ENCODE measurements at places on chromosomes 16 and 17.
A peak's percentile ranks its signal among the peaks of the same experiment; 100 is the strongest.

DNA sequence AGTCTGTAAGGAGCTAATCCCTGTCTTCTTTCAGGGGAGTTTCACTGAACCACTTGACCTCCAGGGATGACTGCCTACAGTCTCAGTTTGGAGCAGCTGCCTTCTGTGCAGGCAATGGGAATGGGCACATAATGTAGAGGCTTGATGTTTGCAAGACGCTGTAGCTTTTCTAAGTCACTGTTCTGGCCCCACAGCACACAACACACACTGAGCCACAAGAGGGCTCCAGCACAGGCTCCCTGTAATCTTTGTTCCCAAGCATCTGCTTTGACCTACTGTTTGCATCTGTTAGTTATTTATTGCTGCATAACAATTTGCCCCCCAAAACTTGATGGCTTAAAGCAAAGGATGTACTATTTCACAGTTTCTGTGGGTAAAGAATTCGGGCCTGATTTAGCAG is 419.0 kb upstream of the ASIC2 start:
- DNase-seq: no peak

GRCh38 chr17:61770043-61770442 is 93.3 kb downstream of the BRIP1 start:
- DNase-seq: no peak

- DNase-seq: peak; percentile 75
These were observed 18.4 kb downstream of the CYB5D2 start for GRCh38 chr17:4161192-4161966.

DNA sequence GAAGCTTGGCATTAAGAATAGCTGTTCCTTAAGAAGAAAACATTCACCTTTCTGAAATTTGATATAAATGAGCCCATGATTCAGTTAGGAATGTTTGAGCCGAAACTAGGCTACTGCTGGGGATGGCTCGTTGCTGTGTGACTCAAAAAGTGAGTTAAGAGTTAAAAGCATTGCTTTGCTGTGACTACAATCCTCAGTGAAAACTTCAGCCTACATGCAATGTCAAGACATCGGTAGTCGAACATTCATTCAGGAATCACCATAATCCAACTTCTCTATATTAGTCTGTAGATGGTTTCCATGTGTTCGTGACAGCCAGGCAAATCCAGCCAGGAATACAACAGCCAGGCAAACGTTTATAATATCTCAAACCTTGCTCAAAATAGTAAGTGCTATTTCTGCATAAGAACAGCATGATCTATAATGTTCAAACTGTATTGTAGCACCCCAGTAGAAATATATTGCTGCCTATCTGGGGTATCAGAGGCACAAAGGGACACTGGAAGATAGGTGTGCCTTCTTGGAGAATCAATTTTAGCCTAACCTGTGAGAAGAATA is 1225.1 kb downstream of the CDH8 start:
- DNase-seq: peak; percentile 40

DNA sequence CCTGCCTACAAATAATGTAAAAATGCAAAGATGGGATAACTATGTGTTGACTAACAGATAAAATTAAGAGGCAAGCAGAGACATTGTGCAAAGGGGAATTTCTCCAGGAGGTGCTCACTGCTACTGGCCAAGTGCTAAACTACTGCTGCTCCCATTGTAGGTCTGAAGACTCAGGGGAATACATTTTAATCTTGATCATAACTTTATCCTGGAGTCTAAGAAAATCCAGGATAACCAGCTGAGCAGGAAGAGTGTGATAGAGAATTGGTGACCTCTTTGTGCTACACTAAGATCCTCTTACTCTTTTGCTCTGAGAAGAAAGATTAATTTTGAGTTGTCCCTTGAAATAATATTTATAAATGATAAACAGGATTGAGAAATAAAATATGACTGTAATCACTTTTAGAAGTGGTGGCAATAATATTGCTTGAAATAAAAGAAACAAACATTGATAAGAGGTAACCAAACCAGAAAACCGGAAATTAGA is 5.9 kb downstream of the RNF43 start:
- DNase-seq: no peak

DNA sequence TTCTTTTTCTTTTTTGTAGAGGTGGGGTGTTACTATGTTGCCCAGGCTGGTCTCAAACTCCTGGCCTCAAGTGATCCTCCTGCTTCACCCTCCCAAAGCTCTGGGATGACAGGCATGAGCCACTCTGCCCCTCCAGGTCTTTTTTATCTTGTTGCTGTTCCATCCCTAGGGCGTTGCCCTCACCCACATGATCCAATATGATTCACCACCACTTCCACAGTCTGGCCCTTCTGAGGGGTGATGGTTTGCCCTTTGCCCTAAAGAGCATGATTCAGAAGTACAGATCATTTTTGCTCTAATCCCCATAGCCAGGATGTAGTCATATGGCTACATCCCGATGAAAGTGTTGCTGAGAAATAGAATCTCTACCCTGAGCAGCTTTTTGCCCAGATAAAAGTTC is 18.8 kb downstream of the STX4 start:
- DNase-seq: peak; percentile 96

- no peak for DNase-seq
These were observed 70.3 kb upstream of the LGALS9 start for GRCh38 chr17:27560668-27561067.

DNA sequence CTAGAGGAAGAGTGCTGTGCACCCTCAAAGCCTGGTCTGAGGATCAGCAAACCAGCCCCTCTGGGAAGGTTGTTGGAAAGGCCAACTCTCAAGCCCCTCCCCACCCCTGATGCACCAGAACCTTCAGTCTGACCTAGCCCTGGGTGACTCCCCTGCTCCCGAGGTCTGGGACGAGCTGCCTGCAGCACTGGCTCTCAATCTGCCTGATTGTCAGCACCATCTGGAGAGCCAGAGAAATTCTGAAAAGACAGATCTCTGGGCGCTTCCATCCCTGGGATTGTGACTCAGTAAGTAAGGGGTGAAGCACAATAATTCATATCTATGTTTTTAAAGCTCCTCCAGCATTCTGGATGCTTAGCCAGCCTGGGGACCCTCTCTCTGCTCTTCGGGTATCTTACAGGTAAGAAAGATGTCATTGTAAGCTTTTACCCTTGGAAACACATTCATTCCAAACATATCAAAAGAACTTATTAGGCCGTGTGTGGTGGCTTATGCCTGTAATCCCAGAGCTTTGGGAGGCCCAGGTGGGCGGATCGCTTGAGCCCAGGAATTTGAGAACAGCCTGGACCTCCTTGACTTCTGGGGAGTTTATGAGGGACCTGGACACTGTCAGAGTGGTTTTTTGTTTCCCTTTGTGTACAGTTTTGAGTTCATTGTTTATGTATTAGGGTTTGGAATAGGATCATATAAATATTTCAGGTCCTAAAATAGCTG is 147.5 kb downstream of the KCNJ12 start:
- no peak for DNase-seq

GRCh38 chr16:85819771-85820170 is 20.3 kb downstream of the COX4I1 start:
- DNase-seq: no peak

GRCh38 chr16:53925107-53925410 is 221.1 kb downstream of the FTO start:
- no peak for DNase-seq
